ENCODE measurements at places on chromosomes 16 and 17.

- DNase-seq, result no peak
These were observed 10.2 kb downstream of the EFTUD2 start for GRCh38 chr17:44889003-44889402.

- DNase-seq, result no peak
These were observed at the start of gene ST6GALNAC2 for GRCh38 chr17:76585649-76586593. Gene ST6GALNAC2 (minus strand): TSS chr17:76585860. CDS start chr17:76585808, 52 bp downstream.

GRCh38 chr17:73582359-73582758 lies 61.9 kb downstream of the SDK2 start:
- DNase-seq, result no peak

- no peak for DNase-seq
These were observed 35.9 kb downstream of the CBFA2T3 start for GRCh38 chr16:88940862-88941817.

DNA sequence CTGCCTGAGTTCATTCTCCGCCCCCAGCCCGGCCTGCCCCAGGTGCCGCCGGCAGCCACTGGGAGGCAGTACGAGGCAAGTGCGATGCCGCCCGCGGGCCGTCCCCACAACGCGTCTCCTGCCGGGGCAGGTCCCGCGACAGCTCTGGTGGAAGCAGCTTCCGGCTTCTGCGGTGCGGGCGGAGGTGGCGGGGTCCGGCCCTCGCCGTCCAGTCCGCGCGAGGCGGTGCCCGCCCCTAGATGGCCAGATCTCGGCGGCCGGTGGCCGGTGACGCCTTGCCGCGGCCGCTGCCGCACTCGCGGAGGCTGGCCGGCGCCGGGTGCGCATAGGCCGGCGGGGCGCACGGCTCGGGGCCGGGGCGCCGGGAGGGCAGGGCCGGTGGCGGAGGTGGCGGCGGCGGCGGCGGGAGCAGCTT lies 1.8 kb downstream of the GJD3 start:
- DNase-seq, result no peak

- no peak for DNase-seq
These were observed 77.5 kb downstream of the SYCE1L start for GRCh38 chr16:77276661-77277060.

GRCh38 chr16:27929818-27930217 lies 133.7 kb downstream of the GSG1L start:
- no peak for DNase-seq
